ENCODE measurements at places on chromosomes 7 and 10. TPM values are rescaled to one million over a fixed set of nuclear protein-coding genes. Genes with fewer than 3 reads are reported as not detected.
A peak's percentile ranks its signal among the peaks of the same experiment; 100 is the strongest.

NODAL gene
- not detected for total RNA-seq

GPR85 gene
- total RNA-seq: 1.6 TPM

COL13A1 gene
- total RNA-seq: 0.73 TPM

AMPH gene
- total RNA-seq: 31.0 TPM

OR2A1 gene
- 0.33 TPM for total RNA-seq

PRR15 gene
- 13.2 TPM for total RNA-seq

CPA2 gene
- total RNA-seq: not detected

SEMA4G gene
- 2.9 TPM for total RNA-seq

SLC18A3 gene
- not detected for total RNA-seq

ADAM22 gene
- 7.5 TPM for total RNA-seq

IDE gene
- 24.0 TPM for total RNA-seq

DNA sequence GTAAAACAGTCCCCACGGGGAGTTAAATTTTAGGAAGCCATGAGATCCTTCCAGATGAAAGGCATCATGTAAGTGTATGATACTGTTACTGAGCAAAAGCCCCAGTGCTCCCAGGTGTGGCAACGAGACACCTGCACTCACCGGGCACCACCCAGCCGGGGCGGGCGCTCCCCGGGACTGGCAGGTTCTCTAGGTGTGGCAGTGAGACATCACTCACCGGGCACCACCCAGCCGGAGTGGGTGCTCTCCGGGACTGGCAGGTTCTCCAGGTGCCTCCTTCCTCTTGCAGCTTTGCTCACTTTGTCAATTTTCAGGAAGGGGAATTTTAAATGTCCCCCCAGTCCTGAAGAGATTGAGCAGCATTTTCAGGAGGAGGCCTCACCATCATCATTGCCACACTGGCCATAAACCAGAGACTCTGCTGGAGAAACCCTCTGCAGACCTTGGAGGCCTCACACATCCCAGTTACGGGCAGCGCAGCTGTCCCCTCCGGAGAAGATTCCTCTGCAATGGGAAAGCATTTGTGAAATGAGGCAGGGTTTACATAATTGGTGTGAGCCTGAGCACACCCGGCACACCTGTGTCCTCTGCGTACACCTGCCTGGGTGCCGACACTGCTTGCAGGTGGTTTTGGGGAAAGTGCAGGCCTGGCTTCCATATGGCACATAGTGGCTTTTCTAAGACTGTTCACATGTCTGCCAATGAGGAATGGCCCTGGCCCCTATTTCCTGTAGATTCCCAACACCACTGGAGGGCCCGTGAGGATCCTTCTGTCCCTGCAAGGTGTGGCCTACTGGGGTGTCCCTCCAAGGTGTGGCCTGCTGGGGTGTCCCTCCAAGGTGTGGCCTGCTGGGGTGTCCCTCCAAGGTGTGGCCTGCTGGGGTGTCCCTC lies 191.4 kb downstream of the EBF3 start:
- H3K36me3 ChIP-seq: no peaks in the 10 kb centered on the region
- H3K27me3 ChIP-seq: no peaks in the 10 kb centered on the region
- no peak overlapping the region for H3K27ac ChIP-seq
- no peak for DNase-seq
- H3K4me1 ChIP-seq: no peaks in the 10 kb centered on the region

- no peak overlapping the region for H3K27ac ChIP-seq
- no peaks in the 10 kb centered on the region for H3K36me3 ChIP-seq
- H3K27me3 ChIP-seq: no peaks in the 10 kb centered on the region
Measured at GRCh38 chr7:90613088-90613498, 17.0 kb downstream of the CDK14 start.

GRCh38 chr10:117568334-117568733 lies 25.8 kb downstream of the EMX2 start:
- H3K27me3 ChIP-seq: no peaks in the 10 kb centered on the region
- H3K4me1 ChIP-seq: no peaks in the 10 kb centered on the region
- H3K4me3 ChIP-seq: no peak overlapping the region
- no peak for DNase-seq
- H3K36me3 ChIP-seq: no peaks in the 10 kb centered on the region

- H3K27ac ChIP-seq: no peak overlapping the region
- H3K4me1 ChIP-seq: no peaks in the 10 kb centered on the region
- peak; percentile 10 for DNase-seq
Measured at GRCh38 chr7:157519798-157520244, 183.0 kb downstream of the DNAJB6 start.

DNA sequence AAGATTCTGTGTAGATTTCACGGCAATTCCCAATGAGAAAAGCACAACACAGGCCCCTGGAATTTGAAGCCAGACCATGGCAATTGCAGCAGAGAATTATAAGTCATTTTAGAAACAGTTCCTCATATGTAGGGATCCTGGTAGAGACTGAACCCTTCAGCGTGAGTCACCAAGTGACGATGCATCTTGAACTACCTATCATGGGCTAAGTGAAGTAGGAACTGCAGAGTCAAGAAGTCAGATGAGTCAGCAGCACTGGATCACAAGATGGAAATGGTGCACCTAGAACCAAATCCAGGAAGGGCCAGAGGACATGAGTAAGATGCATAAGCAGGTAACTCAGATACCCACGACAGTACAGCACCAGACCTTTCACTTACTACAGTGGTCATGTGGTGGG lies 140.0 kb upstream of the TPK1 start:
- H3K36me3 ChIP-seq: no peaks in the 10 kb centered on the region
- no peak overlapping the region for H3K27ac ChIP-seq
- H3K4me3 ChIP-seq: no peak overlapping the region
- DNase-seq: no peak

- H3K4me1 ChIP-seq: no peaks in the 10 kb centered on the region
- no peak for DNase-seq
- H3K36me3 ChIP-seq: no peaks in the 10 kb centered on the region
- no peak overlapping the region for H3K4me3 ChIP-seq
- no peaks in the 10 kb centered on the region for H3K27me3 ChIP-seq
- H3K27ac ChIP-seq: no peak overlapping the region
Measured at GRCh38 chr7:47811632-47812380, 136.5 kb downstream of the PKD1L1 start.

- peak overlapping the region; percentile 93 for H3K27ac ChIP-seq
- H3K4me3 ChIP-seq: peak overlapping the region; percentile 79
- no peaks in the 10 kb centered on the region for H3K4me1 ChIP-seq
- H3K36me3 ChIP-seq: no peaks in the 10 kb centered on the region
- no peak for DNase-seq
Measured at GRCh38 chr10:22315455-22316285, 518 bp upstream of the COMMD3 start.

- H3K4me1 ChIP-seq: peaks cover 8% of the 10 kb centered on the region
- no peaks in the 10 kb centered on the region for H3K36me3 ChIP-seq
- H3K27me3 ChIP-seq: no peaks in the 10 kb centered on the region
- H3K27ac ChIP-seq: no peak overlapping the region
Measured at GRCh38 chr7:1033546-1034145, 10.7 kb upstream of the GPR146 start.

DNA sequence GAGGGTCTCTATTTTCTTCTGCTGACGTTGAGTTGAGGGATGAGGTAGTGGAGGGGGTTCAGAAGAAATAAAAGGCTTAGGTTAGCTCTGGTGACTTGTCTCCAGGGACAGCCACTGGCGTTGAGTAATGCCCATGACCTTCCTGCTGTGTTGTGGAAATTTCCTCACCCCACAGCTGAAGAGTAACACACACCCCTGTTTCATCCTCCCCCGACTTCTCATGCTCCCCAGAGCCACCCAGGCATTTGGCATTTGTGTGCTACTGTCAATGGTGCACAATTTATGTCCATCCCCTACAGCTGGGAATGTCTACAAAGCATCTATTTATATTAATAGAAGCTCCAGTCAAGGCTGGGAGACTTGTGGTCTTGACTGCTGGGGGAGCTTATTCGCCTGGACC lies 4.7 kb upstream of the TMEM72 start:
- no peaks in the 10 kb centered on the region for H3K36me3 ChIP-seq
- H3K27me3 ChIP-seq: no peaks in the 10 kb centered on the region
- no peaks in the 10 kb centered on the region for H3K4me1 ChIP-seq
- no peak overlapping the region for H3K27ac ChIP-seq

DNA sequence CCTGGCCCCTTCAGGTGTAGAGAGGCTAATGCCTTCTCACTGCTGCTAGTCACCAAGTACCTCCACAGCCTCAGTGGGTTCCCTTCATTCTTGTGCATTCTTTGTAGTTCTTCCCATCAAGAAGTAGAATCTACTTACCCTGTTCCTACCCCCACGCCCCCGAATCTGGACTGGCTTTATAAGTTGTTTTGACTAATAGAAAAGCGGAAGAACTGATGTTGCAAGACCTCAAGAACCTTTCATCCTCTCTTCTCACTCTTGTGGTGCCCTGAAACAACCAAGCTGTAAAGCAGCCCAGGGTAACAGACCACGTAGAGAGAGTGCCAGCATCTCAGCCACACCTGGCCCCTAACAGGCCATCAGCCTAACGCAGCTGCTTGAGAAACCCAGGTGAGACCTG lies 23.2 kb upstream of the LAMB1 start:
- DNase-seq: no peak
- H3K27me3 ChIP-seq: no peaks in the 10 kb centered on the region
- H3K4me1 ChIP-seq: no peaks in the 10 kb centered on the region
- H3K36me3 ChIP-seq: no peaks in the 10 kb centered on the region
- no peak overlapping the region for H3K4me3 ChIP-seq
- H3K27ac ChIP-seq: no peak overlapping the region

DNA sequence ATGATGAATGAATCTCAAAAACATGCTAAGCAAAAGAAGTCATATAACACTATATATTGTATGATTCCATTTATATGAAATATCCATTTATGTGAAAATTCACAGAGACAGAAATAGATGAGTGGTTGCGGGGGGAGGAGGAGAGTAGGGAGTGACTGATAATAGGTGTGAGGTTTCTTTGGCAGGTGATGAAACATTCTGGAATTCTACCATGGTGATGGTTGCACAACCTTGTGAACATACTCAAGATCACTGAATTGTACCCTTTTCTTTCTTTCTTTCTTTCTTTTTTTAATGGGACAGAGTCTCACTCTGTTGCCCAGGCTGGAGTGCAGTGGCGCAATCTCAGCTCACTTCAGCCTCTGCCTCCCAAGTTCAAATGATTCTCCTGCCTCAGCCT lies 10.7 kb downstream of the SVOPL start:
- no peaks in the 10 kb centered on the region for H3K36me3 ChIP-seq
- H3K27me3 ChIP-seq: no peaks in the 10 kb centered on the region
- no peak overlapping the region for H3K4me3 ChIP-seq
- no peak overlapping the region for H3K27ac ChIP-seq
- H3K4me1 ChIP-seq: no peaks in the 10 kb centered on the region

DNA sequence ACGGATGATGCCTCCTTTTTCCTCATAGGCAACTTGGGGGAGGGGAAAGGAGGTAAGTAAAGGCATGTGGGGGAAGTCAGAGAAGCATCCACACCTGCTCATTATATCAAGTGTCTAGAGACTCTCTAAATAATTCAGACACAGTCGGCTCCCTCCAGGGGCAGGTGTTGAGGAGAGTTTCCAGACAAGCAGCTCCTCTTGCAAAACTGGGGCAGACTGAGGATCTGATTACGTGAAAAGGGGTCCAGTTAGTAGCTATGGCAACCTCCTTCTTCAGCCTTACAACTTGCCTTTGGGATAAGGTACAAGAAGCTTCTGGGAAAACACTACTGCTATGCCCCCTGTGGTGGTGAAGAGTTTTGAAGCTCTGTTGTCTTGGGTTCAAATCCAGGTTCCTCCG lies 39.0 kb upstream of the SORBS1 start:
- no peak overlapping the region for H3K27ac ChIP-seq
- H3K36me3 ChIP-seq: no peaks in the 10 kb centered on the region
- H3K4me1 ChIP-seq: no peaks in the 10 kb centered on the region
- no peak overlapping the region for H3K4me3 ChIP-seq

DNA sequence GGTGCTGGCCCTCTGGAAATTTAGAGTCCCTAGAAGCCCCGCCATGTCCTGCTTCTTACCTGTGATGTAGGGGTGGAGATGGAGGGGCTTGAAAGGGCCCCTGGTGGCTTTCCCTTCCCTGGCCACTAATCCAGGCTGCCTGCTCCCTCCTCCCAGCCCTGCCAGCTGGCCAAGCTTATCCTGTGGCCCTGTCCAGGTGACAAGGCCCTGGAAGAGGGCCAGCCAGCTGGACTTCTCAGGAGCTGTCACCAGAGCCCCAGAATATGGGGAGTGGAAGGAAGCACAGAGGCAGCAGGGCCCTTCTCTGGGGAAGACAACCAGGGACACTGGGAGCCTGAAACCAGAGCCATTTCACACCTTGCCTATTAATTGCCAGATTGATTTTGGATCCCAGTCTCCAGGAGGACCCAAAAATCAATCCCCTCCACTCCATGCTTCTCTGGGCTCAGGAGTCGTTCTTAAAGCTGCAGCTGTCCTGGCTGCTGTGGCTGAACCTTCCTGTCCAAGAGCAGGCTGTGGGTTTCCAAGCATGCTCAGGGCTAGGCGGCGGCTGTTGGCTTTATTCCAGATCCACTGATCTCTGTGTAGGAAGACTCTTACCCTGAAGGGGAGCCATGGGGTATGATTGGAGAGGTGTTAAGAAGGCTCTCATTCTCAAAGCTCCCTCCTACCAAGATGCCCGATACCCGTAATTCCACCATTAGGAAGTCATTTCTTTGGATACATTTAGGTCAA lies 52.6 kb upstream of the PCBD1 start:
- no peaks in the 10 kb centered on the region for H3K27me3 ChIP-seq
- no peaks in the 10 kb centered on the region for H3K4me1 ChIP-seq
- no peaks in the 10 kb centered on the region for H3K36me3 ChIP-seq
- no peak overlapping the region for H3K4me3 ChIP-seq

GRCh38 chr7:27180431-27181420 lies 4.3 kb downstream of the HOXA11 start:
- H3K4me3 ChIP-seq: no peak overlapping the region
- no peak for DNase-seq
- peaks cover 15% of the 10 kb centered on the region for H3K4me1 ChIP-seq
- peaks cover 88% of the 10 kb centered on the region for H3K27me3 ChIP-seq
- no peak overlapping the region for H3K27ac ChIP-seq

GRCh38 chr10:112374724-112375541 lies 1.0 kb downstream of the ACSL5 start:
- no peak for DNase-seq
- H3K4me1 ChIP-seq: no peaks in the 10 kb centered on the region
- no peaks in the 10 kb centered on the region for H3K27me3 ChIP-seq
- H3K4me3 ChIP-seq: peak overlapping the region; percentile 46

DNA sequence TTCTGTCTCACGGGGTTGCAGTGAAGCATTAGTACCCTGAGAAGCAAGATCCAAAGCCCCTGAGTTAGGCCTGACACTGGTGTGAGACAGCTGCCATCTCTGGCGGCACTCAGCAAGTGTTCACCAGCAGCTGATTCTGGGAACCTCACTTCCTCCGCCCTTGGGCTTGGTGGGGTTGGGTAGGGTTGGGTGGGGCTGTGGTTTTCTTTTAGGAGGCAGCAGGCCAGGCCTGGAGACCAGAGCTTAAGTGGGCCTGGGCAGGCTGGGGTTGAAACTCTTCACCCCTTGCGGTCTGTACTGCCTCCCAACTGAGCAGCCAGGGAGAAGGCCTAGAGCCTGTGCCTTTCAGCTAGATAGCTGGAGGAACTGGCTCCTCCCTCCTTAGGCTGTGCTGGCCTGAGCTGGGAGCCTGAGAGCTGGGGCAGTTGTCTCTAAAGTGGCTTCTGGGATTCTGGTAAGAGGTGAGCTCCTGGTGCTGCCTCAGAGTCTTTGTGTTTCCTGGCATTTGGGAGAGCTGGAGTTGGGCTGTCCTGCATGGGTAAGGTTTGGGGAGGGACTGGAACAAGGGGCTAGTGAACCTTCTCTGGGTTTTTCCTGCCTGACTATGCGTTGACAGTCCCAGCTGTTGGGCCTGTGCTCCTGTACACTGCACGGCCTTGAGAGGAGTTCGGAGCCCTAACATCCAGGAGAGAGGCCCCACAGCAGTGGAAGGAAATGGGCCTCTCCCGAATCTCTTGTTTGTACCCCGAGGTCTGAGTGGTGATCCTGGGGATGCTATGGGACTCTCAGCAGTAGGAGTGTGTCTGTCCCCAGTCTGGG lies 5.1 kb downstream of the TSPAN14 start:
- no peak for DNase-seq
- peak overlapping the region; percentile 92 for H3K27ac ChIP-seq
- no peaks in the 10 kb centered on the region for H3K27me3 ChIP-seq
- peak overlapping the region; percentile 47 for H3K4me3 ChIP-seq
- peaks cover 72% of the 10 kb centered on the region for H3K4me1 ChIP-seq
